ENCODE measurements at places on chromosomes 7 and 10.

- no peak for DNase-seq
Measured at GRCh38 chr10:38093816-38094157, 350 bp upstream of the ZNF37A start.

GRCh38 chr7:155620497-155620896 is 24.0 kb upstream of the RBM33 start:
- no peak for DNase-seq

GRCh38 chr7:30751696-30752273 is at the start of gene INMT:
Gene INMT, plus strand, starts transcription at chr7:30752135. Its CDS starts 16 bp downstream, at chr7:30752151.
- no peak for DNase-seq

DNA sequence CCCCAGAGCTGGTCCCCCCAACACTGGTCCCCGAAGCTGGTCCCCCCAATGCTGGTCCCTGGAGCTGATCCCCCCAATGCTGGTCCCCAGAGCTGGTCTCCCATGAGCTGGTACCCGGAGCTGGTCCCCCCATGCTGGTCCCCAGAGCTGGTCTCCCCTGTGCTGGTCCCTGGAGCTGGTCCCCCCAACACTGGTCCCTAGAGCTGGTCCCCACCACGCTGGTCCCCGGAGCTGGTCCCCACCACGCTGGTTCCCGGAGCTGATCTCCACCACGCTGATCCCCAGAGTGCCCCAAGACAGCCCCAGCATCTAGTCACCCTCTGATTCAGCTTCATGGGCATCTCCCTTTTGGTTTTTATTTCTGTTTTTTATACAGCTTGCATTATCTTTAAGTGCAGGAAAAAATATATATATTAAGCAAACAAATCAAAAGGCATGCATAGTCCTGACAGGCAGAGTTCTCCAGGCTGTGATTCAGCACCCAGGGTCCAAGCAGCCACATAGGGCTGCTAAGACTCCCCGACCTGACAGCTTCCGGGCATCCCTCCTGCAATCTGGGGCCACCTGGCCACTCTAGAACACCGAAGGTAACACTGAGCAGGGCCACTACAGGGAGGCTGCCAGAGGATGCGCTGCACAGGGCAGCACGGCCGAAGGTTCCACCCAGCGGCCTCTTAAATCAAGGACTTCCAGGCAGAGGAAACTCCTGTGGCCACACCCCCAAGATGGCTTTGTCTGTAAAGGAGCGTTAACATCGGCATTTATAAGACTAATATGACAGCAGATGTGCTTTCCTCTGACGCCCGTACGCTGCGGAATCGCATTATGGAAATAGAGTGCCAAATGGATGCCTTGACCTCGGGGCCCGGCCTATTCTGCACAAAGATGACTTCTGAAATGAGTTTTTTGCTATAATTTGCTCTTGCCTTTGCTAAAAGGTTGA is 215.0 kb downstream of the PTPRN2 start:
- DNase-seq, result no peak

DNA sequence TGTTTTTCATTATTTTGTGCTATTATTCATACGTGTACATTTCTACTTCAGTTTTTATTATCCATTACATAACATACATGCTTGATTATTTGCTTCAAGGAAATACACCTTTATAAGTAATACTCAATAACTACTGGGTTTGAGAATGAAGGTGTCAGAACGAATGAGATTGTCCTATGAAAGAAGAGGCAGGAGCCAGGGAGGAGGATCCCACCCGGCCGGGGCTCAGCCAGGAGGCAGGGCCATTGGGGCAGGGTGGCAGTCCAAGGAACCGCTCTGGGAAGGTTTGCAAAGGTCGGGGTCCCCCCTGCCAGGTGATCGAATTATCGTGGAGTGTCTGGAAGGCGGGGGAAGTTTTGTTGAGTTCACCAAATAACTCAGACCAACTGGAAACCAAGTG is 9.1 kb downstream of the TRIM56 start:
- no peak for DNase-seq

- DNase-seq, result no peak
Measured at GRCh38 chr10:129513312-129513711, 46.3 kb downstream of the MGMT start.

- no peak for DNase-seq
Measured at GRCh38 chr7:2146676-2147472, 85.9 kb downstream of the MAD1L1 start.

DNA sequence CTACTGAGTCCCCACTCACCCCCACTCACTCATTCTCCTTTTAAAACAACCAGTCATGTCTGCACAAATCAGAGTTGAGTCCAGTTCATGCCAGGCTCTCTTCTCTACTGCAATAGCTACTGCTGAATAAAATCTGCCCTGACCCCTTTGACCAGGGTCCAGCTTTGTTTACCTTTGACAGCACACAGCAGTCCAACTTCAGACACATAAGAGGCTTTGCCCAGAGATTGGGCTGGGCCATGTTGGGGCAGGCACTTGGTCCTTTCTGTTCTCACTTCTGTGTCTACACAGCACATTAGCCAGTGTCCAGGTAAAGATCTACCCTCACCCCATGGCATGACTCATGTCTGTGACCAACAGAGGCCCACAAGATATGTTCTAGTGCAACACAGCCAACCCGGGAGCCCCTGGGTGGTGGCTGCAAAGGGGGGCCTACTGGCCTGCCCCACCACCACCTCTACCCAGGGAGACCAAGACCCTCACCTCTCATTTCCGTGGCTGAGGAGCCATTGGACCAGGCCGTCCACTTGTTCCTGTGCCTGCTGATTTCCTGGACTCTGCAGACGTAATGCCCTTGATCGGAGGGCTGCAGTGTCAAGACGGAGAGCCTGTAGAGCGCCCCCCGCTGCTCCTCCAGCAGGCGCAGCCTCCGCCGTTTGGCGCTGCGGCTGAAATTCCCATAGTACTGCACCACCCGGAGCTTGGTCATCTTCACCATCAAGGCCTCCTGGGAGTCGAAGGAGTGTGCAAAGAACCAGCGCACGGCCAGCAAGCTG is 8.0 kb downstream of the VSTM4 start:
- DNase-seq, result no peak

GRCh38 chr7:27146491-27147198 is 929 bp downstream of the HOXA6 start:
- DNase-seq, result no peak

DNA sequence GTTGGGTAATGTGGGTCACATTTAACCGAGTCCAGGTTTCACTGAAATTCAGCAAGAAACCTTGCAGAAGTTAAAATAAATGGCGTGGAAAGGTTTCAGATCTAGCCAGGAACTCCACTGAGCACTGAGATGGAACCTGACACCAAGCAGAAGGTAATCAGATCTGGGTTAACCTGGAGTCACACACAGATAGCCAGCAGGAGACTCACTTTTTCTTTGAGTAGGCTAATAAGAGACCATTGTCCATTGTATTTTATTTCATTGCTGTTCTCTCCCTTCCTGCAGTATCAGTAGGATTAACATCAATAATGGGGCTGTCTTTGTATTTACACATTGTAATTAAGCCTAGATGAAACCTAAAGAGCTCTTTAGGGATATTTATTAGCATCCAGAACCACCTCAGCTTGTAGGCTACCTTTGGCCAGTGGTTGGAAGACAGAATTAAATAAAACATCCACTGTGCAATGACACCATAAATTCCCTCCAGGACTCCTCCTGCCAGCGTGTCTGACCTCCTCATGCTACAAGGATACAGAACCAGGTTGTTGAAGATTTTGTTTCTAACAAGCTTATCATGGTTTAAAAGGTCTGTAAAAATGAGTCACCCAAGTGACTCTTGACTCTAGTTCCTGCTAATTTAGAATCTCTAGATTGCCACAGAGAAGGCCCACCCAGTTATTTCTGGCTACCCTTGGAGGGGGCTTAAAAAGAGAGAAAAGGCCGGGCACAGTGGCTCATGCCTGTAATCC is 151.1 kb downstream of the SORCS1 start:
- DNase-seq, result no peak

- DNase-seq, result no peak
Measured at GRCh38 chr10:46787321-46787615, 124.0 kb upstream of the PTPN20 start.

- no peak for DNase-seq
Measured at GRCh38 chr10:118220346-118220850, 121.7 kb downstream of the FAM204A start.

DNA sequence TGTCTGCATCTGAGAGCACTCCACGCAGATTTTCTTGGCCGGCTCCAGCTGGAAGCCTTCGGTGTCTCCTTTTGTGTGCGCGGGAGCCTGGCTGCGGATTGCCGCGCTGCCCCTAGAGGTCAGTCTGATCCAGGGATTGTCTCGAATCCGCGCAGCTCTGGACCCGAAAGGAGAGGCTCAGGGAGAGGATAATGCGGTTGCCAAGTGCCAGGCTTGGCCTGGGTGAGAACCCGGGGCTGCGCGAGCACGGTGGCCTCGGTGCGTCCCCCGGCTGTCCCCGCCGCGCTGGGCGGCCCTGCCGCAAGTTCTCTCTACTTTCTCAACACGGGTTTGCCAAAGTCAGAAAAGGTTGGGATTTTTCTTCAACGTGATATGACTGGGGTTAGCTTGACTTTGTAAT is 140.9 kb downstream of the ADCYAP1R1 start:
- peak; percentile 1 for DNase-seq

- no peak for DNase-seq
Measured at GRCh38 chr10:82211346-82211745, 336.4 kb downstream of the NRG3 start.

DNA sequence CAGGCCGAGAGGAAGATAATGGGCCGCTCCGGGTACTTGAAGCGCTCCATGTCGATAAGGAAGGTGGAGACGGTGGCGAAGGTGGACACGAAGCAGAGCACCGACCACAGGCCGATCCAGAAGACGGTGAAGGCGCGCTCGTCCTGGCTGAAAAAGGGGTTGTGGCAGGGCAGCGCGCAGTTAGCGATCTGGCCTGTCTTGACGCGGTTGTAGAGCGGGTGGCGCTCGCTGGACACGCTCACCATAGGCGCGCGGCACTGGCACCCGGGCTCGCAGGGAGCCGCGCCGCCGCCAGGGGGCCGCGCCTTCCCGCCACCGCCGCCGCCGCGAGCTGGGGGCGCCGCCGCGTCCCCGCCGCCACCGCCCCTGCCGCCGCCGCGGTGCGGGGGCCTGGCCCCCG is 1.6 kb downstream of the FZD8 start:
- DNase-seq, result no peak

DNA sequence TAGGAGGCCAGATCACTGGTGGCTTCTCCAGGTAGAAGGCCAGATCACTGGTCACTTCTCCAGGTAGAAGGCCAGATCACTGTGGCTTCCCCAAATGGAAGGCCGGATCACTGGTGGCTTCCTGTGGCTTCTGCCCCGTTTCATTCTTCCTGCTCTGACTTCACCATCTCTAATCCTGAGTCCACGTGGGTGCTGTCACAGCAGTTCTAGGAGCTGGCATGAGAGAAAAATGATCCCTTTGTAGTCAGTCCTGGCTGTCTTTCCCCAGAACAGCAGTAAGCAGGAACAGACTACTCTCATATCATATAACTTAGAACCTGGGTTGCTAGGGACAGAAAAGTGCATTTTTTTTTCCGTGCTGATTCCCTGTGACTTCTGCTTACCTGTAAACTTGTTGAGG is 90.9 kb downstream of the ACTR3B start:
- DNase-seq, result no peak

DNA sequence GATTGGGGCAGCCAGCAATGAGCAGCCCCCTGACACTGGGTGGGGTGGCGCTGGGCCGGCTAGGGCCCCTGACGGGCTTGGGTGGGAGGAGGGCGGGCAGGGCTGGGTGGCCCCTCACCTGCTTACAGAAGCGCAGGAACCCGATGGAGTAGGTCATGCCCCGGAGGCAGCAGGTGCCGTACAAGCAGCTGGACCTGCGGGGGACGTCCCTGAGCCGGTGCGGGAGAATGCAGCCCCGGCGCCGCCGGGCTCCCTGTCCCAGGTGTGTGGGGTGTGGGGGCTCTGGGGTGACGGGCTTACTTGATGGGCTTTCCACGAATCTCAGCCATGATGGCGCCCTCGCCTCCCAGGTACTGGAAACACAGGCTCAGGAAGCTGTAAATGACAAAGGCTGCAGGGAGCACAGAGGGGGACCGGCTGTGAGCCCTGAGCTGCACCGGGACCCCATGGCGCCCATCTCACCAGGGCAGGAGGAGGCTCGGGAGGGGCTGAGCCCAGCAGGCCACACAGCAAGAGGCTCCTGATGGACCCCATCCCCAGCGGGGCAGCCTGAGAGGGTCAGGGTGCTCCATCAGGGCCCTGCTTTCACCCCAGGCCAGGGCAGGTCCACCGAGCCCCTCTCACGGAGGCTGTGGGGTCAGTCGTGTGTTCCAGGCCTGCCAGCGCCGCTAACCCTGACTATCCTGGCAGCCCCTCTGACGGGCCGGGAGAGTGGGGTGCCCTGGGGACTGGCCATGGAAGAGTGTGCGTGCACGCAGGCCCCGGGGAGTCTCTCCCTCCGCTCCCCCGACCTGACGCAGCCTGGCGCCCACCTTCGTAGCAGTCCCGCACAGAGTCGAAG is 5.8 kb downstream of the TMEM184A start:
- DNase-seq, result no peak

DNA sequence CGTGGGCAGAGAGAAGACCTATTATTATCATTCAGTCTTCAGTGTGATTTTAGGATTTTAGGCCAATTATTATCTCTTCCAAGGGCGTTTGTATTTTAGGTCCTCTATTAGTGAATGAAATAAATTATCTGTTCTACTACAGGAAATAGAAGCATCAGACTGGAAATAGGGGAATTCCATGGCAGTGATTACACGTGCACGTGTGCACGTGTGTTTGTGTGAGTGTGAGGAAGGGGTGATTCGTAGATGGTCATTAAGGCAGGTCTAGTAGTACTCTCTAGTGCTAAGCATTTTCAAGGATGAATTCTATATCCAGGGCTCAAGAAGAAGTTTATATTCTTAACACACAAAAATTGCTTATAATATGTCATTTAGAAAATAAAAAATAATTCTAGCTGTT is 623.2 kb downstream of the GATA3 start:
- DNase-seq, result no peak

DNA sequence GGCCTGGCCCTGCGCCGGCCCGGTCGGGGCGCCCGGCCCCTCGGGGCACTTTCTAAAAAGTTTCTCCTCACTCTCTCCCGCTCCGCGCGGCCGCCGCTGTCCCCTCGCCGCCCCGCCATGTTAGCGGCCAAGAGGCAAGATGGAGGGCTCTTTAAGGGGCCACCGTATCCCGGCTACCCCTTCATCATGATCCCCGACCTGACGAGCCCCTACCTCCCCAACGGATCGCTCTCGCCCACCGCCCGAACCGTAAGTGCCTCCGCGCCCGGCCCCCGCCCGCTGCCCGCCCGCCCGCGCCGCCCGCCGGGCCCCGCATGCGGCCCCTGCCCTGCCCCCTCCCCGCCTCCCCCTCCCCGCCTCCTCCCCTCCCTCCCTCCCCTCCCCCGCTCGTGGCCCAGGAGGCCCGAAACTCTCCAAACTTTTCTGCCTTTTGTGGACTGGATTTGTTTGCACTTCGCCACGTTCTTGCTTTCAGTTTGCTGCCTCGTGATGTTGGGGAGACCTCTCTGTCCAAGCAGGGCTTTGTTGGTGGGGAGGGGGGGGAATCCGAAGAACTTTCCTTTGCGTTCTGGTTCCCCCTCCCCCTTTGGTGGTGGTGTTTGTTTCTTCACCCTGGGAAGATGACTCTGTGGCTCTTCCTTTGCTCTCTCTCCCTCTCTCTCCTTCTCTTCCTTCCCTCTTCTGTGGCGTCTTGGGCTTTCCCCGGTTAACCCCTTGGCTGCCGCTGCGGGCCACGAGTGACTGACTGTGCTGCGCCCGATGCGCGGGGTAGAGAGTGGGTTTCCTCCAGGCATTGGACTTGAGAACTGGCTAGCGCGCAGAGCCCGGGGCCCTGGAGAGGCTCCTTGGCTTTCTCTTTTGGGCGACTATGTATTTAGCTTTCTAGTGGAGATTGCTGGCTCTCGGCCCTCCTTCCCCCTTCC is 1.6 kb downstream of the TCF7L2 start:
- DNase-seq, result no peak

All from stimulated activated CD4-positive, alpha-beta T cell treated with anti-CD3 and anti-CD28 coated beads, Interleukin-2, amount 100 ng/mL, for 48 hours (primary cell).